ENCODE measurements at places on chromosomes 7 and 10.

DNA sequence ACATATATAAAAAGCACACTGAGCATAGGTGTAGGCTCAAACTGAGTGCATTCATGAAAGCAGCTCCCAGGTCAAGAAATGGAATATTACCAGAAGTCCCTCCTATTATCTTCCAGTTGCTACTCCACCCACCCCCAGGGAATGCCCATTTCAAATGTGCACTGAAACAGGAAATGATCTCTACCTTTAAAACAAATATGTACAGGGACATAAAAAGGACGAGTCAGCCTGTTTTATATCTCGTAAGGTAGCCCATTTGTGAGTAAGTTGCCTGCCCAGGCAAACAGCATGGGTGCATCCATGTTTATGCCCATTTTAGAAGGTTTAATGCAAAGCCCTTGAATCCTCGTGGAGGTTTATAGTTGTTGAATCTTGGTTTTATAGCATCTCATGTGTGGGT, 10.4 kb downstream of the FFAR4 start:
- no peak for DNase-seq

- DNase-seq: no peak
Observed at GRCh38 chr7:90629297-90629918, 33.3 kb downstream of the CDK14 start.

DNA sequence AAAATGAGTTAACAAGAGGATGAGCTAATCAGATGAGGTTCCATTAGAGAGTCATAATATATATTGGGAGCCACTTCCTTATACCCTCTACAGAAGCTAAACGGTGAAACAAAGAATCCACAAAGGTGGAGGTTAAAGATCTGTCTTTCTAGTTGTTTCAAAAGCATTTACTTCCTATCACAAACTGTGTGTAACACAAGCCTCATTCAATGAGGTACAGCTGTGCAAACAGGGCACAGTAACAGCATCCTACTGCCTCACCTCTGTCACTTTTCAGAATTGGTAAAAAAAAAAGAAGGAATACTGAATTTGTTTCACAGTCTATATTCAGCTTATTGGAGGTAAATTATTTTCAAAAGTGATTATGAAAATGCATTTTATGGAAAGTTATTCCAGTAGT, 128.7 kb downstream of the AGMO start:
- DNase-seq: no peak

- no peak for DNase-seq
Observed at GRCh38 chr10:36899652-36900051, 225.7 kb upstream of the ANKRD30A start.

GRCh38 chr10:33161550-33162247, 172.8 kb downstream of the NRP1 start:
- no peak for DNase-seq

DNA sequence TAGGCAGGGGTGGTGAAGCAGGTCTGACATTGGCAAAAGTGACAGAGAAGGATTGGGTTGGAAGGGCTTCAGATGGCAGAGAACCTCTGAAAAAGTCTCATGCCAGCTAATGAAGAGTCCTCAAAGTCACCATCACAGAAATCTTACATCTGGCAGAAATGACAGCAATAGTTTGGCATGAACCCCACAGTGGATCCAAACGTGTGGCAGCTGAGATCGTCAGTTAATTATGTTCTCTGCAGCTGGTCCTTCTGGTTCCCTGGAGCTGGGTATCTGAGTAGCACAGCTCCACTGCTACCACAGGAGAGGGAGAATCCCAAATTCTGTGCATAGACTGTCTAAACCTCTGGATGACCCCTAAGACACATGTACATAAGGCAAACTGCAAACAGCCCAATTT, 73.4 kb downstream of the ALOX5 start:
- DNase-seq: no peak

- no peak for DNase-seq
Observed at GRCh38 chr10:8039321-8039881, 15.1 kb upstream of the GATA3 start.

GRCh38 chr7:105388356-105389087, at the start of gene SRPK2:
SRPK2 (minus strand) TSS chr7:105388921.
- DNase-seq: peak; percentile 72

DNA sequence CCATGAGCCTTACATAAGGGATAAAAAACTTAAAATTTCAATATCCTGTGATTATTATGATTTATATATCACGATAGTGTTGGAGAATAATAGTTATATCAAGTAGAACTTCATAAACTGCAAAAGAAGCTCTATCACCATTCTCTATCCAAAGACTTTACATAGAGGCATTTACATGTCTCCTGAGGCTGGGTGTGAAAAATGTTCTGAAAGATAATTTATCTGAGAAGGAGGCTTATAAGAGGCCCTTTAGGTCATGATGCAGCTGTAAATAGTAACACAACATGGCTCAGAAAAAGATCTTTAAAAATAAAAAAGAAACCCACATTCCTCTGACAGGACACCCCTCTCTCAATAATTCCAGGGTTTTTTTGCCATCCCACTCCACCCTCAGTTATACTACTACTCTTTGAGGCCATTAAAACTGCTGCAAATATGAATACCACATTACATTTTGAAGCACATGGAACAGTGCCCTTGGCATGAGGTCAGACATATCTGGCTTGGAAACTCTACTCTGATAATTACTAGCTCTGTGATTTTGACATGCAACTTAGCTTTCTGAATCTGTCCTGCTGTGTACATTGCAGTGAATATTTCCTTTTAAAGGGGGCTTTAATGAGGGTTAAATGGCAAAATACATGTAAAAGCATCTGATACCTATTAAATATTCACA, 55.5 kb downstream of the SLC16A12 start:
- no peak for DNase-seq

- DNase-seq: no peak
Observed at GRCh38 chr7:114941692-114942091, 19.8 kb downstream of the MDFIC start.

DNA sequence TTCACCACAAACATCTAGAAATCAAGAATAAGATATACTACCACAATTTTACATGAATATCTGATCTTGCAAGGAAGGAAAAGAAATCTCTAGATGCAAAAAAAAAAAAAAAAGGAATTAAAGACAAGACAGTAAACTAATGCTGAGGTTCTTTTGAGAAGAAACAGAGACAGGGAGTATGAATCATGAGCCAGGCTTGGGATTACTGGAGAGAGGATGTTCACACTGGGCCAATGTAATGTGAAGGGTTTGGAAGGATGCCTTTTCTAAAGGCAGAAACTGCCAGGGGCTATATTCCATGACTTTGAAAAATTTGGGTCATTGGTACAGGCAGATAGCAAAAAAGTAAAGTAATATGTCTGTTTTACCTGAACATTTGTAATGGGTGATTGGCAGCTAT, 573.0 kb upstream of the IGFBP3 start:
- no peak for DNase-seq

DNA sequence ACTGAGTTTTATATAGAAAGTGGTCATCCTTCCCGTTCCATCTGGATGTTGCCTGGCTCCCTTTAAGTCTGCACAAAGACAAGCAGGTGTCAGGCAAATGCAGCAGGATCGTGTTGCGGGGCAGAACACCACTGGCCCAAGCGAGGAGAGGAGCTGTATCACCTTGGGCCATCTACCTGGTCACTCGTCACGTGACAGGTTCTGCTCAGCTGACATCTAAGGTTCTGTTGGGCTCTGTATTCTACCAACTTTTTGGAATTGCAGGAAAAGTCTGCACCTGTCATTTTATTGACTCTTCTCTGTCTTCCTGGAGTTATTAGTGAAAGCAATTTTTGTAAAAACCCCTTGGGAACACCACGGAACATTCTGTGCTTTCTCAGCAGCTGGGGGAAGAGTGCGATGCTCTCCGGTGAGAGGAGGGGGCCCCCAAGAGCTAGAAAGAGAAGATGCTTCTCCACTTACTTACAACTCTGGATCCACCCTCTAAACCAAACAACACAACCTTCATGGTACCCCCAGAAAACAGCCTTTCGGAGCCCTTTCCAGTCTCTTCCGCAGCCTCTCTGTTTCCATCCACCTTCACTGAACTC, 83.4 kb upstream of the NMT2 start:
- no peak for DNase-seq

GRCh38 chr10:133132473-133133291, 27.3 kb upstream of the KNDC1 start:
- no peak for DNase-seq

- DNase-seq: no peak
Observed at GRCh38 chr7:25361863-25362262, 133.6 kb upstream of the NPVF start.

- no peak for DNase-seq
Observed at GRCh38 chr10:114283535-114284234, 44.6 kb downstream of the VWA2 start.

GRCh38 chr7:151150388-151150787, 17.1 kb downstream of the GBX1 start:
- DNase-seq: no peak

- DNase-seq: no peak
Observed at GRCh38 chr7:99005776-99006175, 127.4 kb downstream of the TRRAP start.

DNA sequence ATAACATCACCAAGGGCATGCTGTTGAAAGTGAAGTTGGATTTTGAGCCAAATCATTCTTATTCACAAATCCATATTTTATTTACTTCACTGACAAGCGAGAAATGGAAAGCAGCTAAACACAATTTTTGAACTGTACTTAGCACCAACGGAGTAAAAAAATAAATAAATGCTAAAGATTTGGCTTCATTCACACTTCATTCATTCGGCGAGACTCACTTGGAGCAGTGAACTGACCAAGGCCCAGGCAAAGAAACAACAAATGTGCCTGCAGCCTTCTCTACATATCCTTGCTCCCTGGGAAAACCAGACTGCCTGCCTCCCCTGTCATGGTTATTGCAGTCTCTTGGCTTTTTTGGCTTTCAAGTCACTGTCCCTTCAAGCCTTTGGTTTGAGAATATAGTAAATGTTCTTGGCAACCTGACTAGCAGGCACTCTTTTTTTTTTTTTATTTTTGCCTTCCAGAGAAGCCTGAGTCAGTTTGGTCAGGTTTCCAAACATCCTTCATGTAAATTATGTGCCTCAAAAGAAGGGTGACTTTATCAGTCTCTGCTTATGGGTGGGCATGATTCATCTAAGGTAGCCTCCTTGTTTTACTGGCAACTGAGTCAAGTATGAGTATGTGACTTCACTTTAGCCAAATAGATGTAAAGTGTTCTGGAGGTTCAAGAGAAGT, 177.6 kb upstream of the MEOX2 start:
- no peak for DNase-seq

GRCh38 chr7:118304100-118304499, 79.6 kb downstream of the ANKRD7 start:
- DNase-seq: no peak

DNA sequence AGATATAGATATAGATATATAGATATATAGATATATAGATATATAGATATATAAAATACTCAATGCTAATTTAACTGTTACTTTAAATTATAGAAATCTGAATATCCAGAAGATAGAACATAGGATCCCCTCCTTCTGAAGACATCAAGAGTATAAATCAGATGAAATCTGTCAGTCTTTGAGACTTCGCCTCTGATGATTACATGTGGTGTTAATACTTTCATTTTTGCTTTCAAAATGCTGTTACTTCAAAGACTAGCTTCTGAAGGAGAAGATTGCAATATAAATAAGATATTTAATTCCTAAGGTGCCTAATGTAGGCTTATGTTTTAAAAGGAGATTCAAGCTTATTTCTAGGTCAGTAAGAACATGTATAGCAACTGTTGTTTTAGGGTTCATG, 180.4 kb downstream of the TSPAN12 start:
- DNase-seq: no peak

DNA sequence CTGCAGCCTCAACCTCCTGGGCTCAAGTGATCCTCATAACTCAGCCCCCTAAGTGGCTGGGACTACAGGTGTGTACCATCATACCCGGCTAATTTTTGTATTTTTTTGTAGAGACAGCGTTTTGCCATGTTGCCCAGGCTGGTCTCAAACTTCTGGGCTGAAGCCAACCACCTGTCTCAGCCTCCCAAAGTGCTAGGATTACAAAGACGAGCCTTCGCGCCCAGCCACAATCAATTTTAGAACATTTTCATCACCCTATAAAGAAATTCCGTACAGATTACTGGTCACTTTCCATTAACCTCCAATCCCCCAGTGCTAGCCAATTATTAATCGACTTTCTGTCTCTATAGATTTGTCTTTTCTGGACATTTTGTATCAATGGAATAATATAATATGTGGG, 32.3 kb upstream of the PALS2 start:
- no peak for DNase-seq

DNA sequence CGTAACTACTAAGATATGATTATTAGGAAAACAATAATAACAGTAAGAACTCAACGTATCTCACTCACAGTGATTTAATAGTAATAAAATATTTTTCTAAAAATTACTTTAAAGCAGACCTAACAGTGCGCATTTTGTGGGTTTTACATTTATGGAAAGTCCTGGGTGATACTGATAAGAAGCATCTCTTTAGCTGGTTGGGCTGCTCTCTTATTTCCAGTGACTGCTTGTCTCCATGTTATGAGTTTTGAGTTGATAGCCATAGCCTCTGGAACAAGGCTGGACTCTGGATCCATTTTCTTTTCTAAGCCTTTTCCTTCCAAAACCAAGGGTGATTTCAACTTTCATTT, 29.5 kb upstream of the INHBA start:
- no peak for DNase-seq
